ENCODE measurements at places on chromosomes 4 and X.

DNA sequence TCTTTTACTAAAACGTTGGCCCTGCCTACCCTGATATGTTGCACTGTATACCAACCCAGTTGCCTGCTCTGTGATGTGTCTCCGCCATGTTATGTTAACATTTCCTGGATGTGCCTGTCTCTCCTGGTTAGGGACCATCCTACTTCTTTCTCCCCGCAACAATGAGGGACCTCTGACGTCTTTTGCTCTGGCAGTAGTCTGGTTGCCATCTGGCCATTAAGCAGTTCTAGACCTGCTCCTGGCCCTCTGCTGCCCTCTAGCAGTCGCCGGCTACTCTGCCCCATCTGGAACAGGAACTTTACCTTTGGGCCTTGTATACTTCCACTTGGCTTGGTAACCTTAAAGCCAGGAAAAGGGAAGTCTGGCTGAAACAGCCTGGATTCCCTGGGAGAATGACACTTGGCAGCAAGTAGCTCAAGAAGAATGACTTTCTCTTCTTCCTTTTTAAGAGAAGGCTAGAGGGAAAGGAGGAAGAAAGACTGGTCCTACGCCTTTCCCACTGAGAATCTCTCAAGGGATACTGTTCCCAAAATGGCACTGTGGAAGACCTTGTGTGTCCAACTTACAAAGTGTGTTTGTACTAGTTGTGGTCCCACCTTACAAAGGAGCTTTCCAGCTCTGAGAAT lies 63.5 kb downstream of the GPC3 start:
- peak; percentile 1 for DNase-seq

DNA sequence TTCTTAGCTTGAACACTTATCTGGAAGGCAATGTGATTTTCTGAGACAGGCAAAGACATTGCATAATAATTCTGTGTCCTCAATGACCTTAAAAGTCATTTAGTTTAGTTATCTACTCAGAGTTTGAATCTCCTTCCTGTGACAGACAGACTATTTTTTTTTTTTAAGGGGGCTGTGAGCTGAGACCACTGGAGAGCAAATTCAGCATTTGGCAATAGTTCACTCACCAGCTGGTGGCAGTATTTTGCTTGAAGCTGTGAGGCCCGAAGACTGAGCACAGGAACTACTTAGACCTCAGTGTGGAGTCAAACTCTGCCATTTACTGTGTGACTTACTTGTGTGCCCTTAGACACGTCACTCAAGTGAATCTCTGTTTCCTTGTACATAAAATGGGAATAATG lies 22.9 kb upstream of the CPE start:
- DNase-seq: peak; percentile 59

DNA sequence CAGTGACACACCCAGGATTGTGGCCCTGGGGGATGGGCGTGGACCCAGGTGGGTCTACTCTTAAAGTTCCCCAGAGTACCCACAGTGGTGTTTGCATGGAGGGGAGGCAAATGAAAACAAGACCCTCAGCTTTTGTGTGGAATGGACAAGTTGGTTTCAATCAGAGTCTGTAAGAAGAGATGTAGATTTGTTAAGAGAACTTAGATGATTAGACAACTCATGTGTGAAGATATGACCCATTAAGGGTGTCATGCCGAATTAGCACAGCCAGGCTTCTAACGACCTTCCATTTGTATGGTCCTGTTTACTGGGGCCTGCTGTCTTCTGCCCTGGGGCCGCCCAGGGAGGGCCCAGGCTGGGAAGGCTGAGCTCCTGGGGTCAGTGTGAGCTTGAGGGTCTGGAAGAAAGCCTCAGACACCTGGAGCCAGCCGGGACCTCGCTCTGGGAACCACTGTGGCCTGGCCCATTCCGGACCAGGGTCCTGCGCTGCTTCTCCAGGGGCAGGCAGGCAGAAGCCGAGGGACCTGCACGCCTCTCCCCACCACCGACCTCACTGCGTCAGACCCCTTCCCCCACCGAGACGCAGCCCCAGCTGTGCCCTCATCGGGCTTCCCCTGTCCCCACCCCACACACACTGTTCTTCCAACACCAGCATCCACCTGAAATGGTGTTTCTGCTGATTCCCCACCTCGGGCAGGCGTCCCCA lies 20.4 kb downstream of the UVSSA start:
- no peak for DNase-seq

- peak; percentile 75 for DNase-seq
Observed at GRCh38 chr4:14289708-14290107, 662.2 kb upstream of the BOD1L1 start.

DNA sequence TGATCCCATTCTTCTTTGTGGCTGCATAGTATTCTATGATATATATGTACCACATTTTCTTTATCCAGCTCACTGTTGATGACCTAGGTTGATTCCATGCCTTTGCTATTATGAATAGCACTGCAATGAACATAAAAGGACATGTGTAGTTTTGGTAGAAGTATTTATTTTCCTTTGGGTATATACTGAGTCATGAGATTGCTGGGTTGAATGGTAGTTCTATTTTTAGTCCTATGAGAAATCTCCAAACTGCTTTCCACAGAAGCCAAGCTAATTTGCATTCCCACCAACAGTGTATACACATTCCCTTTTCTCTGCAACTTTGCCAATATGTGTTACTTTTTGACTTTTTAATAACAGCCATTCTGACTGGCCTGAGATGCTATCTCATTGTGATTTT lies 278.3 kb downstream of the PCDH18 start:
- DNase-seq: peak; percentile 19

DNA sequence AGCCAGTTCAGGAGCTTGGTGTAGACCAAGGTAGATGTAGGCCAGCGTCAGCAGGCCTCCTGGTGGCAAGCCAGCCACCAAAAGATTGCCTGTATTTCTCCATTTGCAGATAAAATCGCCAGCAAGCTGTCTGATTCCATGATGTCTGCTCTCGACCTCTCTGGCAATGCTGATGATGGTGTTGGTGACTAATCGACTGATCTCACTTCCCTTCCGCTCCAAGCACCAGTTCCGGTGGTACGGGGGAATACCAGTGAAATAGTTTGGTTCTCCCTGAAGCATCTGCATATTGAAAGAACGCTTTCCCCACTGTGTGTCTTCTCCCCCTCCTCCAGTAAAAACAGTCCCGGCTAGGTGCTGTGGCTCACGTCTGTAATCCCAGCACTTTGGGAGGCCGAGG lies 30.4 kb downstream of the GNL3L start:
- no peak for DNase-seq

GRCh38 chrX:39484159-39485068 lies 613.3 kb downstream of the BCOR start:
- DNase-seq: no peak

GRCh38 chrX:49041744-49042580 lies 1.2 kb downstream of the TFE3 start:
- peak; percentile 39 for DNase-seq

DNA sequence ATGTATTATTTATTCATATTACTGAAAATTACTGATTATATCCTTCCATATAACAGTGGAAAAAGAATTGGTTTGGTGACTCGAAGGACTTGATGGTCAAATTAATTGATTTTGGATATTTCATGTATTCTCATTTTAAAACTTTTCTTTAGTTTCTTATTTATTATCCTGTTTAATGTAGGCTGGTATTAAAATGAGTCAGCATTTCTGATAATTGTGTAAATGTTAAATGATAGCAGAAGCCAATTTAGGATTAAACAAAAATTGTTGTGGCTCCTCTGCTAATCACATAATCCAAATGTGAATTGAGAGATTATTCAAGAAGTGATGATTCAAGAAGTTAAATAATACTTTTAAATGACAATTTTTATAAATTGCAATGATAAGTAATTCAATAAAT lies 38.7 kb downstream of the PDLIM5 start:
- no peak for DNase-seq

DNA sequence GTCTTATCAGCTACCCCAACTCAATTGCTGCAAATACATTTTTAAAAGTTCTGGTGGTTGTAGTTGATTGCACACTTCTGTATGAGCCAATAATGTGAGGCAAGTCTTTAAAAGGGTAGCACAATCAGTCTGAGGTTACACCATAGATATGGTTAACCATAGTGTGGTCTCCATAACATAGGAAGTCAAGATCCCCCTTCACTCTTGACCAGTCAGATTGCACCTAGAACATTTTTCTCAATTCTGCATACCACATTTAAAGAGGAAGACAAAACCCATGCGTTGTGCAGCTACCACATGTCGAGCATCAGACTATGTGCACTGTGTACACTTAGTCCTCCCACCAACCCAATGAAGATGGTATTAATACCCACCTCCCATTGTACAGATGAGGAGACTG lies 26.5 kb upstream of the CYBB start:
- no peak for DNase-seq

GRCh38 chr4:101348367-101348827 lies 1.1 kb upstream of the PPP3CA start:
- DNase-seq: no peak

DNA sequence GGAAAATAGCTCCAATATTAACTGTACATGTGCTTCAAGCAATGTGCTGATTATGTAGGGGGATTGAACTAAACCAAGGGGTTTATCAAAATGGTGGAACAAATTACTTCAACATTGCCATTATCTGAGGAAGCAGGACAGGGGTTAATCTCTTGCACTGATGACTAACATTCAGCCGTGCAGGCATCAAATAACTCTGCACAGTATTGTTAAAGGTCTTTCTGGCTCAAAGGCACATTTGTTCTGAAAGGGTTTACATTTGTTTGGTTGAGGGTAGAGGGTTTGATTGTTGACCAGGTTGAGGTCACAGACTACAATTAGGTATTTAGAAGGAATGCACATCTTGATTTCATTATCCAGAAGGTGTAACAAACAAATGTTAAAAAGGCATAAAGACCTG lies 32.2 kb upstream of the CCSER1 start:
- DNase-seq: no peak

DNA sequence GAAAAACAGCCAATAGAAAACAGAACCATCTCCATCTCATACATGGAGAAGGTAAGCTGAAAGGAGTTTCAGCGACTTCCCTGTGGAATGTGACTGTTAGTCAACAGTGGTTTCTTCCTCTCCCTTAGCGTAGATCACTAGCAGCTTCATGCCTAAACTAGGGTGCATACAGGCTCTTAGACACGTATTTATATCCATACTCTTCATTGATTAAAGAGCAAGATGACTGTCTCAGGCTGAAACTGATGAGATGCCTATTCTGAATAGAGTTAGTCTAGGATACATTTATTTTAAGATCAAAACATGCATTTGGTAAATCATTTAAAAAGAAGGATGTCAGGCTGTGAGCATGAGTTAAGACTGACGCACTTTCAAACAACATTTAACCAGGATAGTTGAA lies 423.3 kb downstream of the ARHGAP24 start:
- no peak for DNase-seq
